ENCODE measurements at places on chromosomes 13 and 19.

DNA sequence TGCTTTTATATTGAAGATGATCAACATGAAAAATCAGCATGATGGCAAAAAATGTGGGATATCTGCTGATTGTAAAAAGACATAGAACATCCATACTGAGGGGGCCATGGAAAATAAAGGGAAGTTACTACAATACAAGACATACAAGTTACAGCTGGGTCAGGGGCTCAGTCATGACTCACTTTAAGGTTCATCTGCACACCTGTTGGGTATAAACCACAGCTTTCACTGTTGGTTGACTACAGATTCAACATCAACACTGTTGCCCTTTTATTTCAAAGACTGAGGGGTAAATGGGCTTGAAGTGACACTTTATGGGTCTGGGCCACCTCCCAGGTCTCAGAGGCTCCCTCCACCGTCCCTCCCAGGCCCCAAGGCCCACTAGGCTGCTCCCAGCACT is 98.1 kb upstream of the IRS2 start:
- no peak for DNase-seq

- DNase-seq: no peak
These were observed 112.9 kb upstream of the PEG3 start for GRCh38 chr19:56953470-56953869.

- no peak for DNase-seq
These were observed 40.7 kb upstream of the MCF2L start for GRCh38 chr13:112928020-112928971.

GRCh38 chr19:14915116-14915515 is 26.2 kb upstream of the OR7C2 start:
- no peak for DNase-seq

DNA sequence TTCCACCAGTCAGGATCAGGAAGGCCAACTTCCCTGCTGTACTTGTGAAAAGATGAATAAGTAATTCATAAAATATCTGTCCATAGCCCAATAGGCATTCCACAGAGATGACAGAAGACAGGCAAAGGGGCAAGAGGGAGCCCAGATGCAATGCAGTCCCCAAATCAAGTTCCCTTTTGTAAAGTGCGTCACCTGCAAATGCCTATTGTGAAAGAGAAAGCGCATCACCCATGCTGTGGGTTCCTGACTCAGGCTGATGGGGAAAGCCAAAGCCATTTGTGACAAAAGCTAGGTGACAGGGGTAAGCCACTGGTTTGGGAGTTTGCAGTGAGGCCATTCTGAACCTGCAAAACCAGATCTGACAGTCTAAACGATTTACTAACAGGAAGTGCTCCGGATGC is 157.5 kb upstream of the ZNF536 start:
- peak; percentile 11 for DNase-seq

GRCh38 chr19:51607920-51608562 is 22.2 kb downstream of the SIGLEC5 start:
- peak; percentile 94 for DNase-seq

DNA sequence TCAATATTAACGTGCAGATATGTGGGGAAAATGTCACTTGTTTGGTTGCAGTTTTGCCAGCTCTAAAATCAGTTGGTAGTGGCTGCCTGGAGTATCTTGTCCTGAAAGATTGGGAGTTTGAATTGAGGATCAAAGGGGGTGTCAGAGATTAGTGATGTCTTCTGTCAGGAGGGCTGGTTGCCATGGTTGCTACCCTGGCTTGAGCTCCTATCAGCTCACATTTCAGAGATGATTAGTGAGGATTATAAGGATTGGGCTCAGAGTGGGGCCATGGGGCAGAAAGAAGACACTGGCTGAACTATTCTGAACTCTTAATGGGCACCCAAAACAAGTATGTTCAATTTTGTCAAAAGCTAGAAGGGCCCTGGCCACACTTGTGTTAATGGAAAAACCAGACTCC is 95.5 kb upstream of the RNF113B start:
- DNase-seq: no peak

- DNase-seq: no peak
These were observed 62.2 kb upstream of the TM9SF2 start for GRCh38 chr13:99439048-99439447.

GRCh38 chr19:5132206-5132560 is 163.3 kb downstream of the KDM4B start:
- DNase-seq: no peak

DNA sequence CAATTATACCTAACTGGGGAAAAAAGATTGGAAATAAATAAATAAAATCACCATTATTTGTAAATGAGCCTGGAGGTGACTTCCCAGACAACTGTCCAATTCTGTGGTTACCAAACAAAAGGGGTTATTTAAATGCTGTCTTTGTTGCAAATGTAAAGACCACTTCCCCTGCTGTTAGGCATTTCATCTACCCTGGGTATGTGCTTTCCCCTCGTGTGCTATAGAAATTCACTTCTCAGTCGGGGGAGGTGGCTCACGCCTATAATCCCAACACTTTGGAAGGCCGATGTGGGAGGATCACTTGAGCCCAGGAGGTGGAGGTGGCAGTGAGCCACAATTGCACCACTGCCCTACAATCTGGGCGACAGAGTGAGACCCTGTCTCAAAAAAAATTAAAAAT is 101.9 kb upstream of the AKAP11 start:
- DNase-seq: no peak

DNA sequence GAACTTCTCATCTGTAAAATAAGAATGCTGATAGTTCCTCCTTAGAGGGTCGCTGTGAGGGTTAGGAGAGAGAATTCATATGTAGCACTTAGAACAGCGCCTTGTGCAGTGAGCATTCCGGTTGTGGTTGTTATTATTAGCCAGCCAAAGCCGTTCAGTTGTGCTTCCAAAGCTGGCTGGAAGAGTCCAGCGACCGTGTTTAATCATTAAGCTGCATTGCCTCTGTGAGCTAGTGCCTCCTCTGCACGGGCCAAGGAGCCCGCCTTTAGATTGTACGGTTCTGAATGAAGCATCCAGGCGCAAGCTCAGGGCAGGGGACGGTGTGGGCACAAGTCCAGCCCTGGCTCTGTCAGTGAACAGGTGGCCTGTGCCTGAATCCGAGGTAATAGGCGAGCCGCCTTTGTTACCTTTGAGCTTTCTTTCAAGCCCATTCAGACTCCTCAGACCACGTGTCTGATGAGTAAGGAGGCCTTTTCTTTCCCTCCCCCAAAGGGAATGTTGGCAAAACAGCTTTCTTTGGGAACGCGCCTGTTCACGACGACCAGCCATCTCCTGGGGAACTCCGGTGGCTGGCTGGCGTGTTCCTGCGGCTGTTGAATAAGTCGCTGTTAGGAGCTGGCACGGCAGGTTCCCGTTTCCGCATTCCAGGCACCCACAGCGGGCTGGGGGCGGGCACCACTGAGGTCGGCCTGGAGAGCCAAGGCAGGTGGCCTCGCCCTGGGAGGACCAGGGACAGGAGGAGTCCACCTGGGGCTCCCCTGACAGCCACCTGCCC is 25.1 kb downstream of the SIPA1L3 start:
- peak; percentile 66 for DNase-seq

DNA sequence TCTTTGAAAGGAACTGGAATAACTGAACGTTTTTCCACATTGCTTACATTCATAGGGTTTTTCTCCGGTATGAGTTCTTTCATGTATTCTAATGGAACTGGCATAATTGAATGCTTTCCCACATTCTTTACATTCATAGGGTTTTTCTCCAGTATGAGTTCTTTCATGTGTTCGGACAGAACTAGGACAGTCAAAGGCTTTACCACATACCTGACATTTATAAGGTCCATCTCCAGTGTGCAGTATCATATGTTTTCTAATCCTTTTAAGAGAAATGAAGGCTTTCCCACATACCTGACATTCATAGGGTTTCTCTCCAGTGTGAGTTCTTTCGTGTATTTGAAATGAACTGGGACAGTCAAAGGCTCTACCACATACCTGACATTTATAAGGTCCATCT is 24.7 kb downstream of the ZNF564 start:
- no peak for DNase-seq

- no peak for DNase-seq
These were observed 661 bp upstream of the MIR17HG start for GRCh38 chr13:91346850-91347201.

GRCh38 chr13:50611117-50611781 is 232.2 kb downstream of the DLEU7 start:
- peak; percentile 24 for DNase-seq

DNA sequence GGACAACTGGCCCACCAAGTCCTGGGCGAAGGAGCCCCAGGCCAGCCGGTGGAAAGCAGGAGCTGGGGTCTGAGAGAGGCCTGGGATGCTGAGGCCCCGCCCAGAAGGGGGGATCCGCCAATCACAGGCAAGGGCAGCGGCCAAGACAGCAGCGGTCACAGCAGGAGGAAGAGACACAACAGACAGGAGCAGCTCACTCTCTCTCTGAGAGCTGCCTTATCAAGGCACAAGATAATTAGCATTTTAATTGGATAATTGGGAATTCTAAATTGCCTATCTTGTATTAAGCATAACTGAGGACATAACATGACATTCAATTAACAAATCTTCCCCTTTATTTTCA is 46.2 kb downstream of the CEBPG start:
- no peak for DNase-seq

DNA sequence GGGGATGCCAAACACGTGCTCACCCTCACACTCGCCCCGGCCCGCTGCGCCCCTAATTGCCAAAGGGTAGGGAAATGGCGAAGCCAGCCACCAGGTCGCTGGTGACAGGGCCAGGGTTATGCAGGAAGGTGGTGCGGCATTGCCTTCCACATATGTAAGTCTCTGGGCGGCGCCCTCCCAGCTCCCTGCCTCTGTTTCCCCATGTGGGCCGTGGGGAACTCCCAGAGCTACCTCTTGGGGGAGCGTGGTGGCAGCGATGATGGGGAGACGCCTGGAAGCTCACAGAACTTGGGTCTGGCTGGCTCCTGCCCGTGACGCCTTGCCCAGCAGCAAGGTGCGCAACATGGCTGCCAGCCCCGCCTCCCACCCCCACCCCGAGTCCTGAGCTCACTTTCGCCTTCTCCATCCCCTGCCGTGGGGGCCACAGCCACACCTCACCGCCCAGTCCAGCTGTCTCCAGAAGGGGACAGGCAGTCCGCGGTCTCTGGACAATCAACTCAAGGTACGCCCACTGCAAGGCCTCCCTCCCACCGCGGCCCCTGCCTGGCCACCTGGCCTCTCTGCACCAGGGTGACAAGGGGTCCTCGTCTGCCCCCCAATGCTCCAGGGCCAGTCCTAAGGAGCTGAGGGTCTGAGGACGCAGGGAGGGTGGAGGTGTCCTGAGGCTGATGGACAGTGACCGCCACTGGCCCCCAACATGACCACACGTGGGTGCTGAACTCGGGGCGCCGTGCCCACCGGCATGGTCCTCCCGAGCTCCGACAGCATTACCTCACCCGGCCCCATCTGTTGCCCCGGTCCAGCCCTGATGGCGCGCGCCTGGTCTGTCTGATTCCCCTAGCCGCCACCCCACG is 6.6 kb downstream of the C19orf25 start:
- DNase-seq: no peak

DNA sequence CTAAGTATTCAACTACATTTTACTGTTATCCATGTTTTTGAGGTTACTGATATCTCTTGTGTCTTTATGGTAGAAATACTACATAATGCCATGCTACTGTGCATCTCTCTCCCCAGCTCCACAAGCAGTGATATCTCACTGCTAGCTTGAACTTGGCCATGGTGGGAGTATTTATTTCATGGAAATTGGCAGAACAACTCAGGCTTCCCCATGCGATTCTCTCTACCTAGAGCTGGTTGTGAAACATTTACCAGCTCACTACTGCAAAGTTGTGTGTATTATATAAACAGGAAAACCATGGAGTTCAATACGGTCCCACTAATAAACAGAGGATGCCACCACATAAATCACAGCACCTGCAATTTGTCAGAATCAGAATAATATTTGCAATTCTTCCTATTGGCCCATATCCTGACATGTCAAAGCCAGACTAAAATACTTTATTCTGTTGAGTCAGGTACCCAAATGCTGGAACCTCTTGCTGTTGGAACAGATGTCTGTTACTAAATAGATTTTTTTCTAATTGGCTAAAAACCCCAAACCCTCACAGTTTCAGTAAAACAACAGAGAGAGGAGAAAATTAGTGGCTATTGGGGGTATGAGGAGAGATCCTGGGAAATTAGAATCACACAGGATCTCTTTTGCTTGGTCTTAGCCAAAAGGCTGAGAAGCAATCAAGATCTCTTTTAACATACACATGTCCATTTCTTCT is 91.4 kb upstream of the SLC10A2 start:
- DNase-seq: no peak

DNA sequence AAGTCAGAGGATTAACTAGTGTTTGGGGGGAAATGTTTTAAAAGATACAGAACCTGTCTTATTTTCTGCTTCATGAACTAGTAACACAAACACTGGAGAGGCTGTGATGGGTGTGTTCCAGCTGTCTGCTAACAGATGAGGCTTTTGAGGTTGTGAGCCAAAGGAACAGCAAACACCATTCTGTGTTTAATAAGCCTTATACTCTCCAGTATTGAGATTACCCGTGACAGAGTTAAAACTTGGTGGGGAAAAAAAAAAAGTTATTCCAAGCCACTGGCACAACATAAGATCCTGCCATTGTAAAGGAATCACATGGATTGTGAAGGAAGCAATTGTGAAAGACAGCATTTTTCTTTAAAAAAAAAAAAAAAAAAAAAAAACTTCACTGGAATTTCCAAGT is 48.4 kb downstream of the KCTD12 start:
- DNase-seq: no peak

DNA sequence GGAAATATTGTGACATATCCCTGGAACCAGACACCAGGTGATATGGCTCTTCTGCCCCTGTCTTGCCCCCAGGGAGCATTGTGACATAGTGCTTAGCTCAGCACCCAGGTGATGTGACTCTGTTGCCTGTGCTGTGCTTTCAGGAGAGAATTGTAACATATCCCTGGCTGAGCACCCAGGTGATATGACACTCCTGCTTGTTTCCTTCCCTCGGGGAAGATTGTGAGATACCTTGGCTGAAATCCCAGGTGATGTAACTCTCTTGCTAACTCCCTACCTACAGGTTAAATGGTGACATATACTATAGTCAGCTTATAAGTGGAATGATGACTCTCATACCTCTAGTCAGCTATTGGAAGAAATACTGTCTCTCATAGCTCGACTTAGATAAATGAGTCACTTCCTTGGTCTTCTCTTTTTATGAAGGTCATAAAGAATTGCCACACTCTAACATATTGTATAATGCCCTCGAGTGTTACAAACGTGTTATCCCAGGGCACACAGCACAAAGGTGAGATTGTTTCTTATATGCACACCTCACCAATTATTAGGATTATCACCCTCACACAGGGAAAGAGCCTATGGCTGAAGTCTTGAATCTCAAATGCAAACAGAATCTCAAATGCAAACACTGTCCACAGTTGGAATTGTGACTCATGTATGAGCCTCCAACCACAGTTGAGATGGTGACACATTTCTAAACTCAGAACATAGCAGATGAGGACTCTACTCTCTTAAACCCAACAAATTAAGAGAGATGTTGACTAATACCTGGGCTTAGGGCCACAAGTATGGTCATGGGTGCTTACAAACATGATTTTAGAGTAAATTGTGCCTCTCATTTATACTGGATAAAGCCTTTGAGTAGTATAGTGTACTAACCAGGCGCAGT is 32.7 kb upstream of the ZNF254 start:
- DNase-seq: no peak

- no peak for DNase-seq
These were observed 21.0 kb downstream of the NFIX start for GRCh38 chr19:13016245-13016627.

GRCh38 chr13:48004201-48004600 is 3.1 kb upstream of the SUCLA2 start:
- peak; percentile 69 for DNase-seq
